ENCODE measurements at places on chromosomes 6 and 20.

- no peak for DNase-seq
Observed at GRCh38 chr20:3380228-3381070, 27.0 kb downstream of the DNAAF9 start.

DNA sequence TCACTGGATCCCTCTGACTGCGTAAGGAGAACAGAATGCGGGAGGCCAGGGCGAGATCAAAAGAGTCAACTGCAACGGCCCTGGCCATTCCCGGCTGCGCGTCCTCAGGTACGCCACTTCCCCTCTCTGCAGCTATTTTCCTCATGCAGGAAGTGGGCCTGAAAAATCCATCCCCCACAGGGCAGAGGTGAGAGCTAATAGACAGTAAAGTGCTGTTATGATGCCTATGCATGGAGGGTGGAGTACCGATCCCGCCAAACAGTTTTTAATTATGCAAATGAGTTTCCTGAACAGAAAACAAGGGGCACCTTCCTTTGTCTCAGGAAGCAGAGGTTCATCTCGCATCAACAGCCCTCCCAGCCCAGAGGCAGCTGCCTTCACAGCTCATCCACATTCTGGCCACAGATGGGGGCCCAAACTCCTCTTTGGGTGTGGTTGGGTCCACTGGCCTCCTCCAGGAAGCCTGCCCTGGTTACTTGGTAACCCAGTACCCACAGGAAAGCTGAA, 9.3 kb downstream of the PREX1 start:
- no peak for DNase-seq

DNA sequence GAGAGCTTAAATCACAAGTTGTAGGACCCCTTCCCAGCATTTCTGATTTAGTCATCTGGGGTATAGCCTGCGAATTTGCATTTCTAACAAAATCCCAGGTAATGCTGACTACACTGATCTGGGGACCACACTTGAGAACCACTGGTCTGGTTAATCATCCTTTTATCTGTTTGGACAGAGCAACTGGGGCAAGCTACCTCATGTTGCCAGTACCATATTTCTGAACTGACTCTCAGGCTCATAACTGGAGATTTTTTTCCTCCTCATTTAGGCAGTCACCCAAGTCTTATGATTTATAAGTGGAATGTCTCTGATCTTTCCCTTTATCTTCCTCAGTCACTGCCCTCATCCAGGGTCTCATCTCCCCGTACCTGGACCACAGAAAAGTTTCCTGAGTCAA, 12.0 kb upstream of the GTF3C6 start:
- DNase-seq: no peak

DNA sequence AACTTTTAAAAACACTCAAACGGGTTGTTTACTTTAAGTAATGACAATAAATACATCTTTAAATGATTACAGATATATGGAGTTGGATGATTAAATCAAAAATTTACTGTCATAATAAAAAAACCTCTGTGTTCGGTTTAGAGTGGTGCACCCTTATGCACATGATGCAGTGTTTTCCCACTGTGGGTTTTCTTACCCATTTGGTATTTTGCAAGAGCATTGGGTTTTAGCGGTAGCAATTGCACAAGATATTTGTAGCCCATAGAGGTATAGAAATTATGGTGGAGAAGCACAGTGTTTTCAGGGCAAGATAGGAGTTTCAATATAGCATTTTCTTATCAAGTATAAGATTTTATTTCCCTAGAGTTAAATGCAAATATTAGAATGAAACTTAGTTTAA, 410.8 kb upstream of the PLCB4 start:
- no peak for DNase-seq

GRCh38 chr6:170378502-170378901, 71.9 kb downstream of the FAM120B start:
- DNase-seq: no peak

GRCh38 chr20:1686151-1686748, 28.7 kb upstream of the SIRPG start:
- no peak for DNase-seq

DNA sequence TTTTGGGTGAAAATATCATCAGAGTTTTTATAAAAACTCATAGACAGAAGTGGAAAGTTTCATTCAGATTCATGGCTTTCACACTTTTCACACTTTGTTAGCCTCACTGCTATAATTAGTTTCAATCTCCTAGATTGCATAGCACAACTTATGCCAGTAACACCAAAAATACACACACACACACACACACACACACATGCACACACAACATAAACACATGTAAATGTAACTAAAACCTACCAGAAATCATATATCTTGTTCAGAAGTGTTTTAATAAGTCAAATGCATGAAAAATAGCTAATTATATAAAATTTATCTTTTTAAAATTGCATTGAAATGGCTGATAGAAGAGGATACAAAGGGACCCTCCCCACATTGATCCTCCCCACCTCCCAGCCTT, 347.8 kb upstream of the SLC35B3 start:
- DNase-seq: no peak

DNA sequence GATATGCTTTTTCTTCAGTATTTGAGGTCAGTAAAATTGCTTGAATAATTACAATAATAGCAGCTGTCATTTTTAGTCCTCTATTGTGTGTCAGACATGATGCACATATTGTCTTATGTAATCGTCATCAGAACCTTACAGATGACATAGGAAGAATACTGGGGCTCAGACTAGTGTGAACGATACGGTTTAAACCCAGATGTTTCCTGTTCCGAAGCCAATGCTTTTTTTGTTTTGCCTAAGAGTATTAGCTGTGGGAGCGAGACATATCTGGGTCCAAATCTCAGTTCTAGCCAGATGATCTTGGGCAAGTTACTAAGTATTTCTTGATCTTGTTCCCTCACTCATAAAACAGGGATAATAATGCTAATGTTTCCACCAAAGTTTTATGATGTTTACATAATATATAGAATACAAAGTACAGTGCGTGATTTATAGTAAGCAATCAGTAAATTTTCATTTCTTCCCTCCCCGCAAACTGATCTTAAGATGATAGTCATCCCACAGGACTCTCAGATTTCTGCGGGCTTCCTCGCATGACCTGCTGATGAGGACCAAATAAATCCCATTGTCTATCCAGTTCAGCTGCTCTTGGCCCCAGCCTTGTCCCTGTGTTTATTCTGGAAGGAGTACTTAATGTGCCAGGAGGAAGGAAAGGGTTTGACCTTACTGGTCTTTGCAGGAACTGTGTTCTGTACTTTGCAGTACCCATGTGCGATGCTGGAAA, 98.2 kb downstream of the CAP2 start:
- DNase-seq: no peak

- DNase-seq: no peak
Observed at GRCh38 chr6:71737953-71738352, 148.4 kb upstream of the RIMS1 start.

GRCh38 chr20:60984666-60985065, 267.4 kb upstream of the CDH4 start:
- DNase-seq: no peak

DNA sequence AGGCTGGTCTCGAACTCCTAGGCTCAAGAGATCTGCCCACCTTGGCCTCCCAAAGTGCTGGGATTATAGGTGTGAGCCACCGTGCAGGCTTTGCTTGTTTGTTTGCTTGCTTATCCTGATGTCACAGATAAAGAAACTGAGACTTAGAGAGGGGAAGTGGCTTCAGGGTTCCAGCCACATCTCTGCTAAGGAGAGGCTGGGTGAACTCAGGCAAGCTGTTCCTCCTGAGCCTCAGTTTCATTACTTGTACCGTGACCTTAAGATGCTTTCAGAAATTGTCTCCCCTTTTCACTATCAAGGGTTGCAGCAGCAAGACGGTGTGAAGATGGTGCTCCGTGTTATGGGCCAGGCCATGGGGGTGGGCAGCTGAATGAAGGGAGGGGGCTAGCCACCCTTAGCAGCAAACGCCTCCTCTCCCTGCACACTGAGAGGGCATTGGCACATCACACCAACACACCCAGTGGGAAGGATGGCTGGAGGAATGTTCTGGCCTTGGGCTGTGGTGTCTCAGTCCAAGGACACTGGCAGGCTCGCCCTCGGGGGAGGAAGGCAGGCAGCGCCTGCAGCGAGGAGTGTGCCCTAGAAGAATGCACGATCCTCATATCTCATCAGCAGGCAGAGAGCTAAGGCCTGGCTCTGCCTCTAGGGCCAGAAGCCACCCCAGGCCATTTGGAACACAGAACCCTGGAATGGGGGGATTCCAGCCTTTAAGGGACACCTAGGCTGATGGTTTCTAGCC, 48.2 kb upstream of the TLDC2 start:
- no peak for DNase-seq

- peak; percentile 3 for DNase-seq
Observed at GRCh38 chr6:16286151-16286522, 47.8 kb downstream of the GMPR start.

DNA sequence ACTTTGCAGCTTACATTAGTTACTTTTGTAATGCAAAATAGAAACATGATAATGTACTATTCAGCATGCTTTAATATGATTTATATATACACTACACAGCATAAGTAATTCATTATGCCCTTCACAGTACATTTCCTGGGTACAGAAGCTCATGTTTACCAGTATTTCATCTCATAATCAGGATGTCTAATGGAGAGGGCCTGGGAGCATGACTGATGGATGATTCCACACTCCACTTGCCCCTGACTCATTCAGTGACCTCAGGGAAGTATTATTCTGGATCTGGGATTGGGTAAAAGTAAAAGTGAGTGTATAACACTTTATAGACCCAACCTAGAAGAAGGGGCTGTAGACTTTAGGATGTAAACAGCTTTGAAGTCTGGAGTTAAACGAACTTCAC, 31.4 kb upstream of the BACH2 start:
- DNase-seq: no peak

- DNase-seq: no peak
Observed at GRCh38 chr6:111192911-111193555, 105.7 kb downstream of the SLC16A10 start.

GRCh38 chr6:14270925-14271788, 153.6 kb downstream of the CD83 start:
- no peak for DNase-seq

- DNase-seq: no peak
Observed at GRCh38 chr6:130027948-130028347, 9.6 kb downstream of the L3MBTL3 start.

DNA sequence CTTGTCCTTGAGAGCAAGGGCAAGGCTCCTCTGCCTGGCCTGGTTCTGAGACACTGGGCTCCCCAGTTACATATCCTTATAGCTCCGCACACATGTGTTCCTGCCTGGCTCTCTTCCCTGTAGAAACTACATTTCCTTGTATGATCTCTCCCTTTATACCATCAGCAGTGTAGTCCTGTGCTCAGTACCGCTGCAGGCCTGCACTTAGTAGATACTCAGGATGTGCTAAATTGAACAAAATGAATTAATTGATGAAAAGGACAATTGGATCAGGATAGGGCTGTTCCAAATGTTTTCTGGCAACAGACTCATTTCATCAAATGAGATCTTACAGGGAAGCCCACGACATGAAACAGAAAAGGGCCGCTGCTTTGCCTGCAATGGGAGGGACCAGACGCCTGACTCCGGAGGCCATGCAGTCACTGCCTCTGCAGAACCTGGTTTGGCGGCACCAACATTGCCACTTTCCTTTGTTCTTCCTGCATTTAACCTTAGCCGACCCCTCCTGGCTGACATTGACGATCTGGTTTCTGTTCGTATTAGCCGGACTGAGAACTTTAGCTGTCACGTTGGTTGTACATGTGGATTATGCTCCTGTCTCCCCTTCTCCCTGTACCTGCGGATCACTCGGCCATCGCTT, 53.3 kb downstream of the CHMP4B start:
- DNase-seq: no peak

DNA sequence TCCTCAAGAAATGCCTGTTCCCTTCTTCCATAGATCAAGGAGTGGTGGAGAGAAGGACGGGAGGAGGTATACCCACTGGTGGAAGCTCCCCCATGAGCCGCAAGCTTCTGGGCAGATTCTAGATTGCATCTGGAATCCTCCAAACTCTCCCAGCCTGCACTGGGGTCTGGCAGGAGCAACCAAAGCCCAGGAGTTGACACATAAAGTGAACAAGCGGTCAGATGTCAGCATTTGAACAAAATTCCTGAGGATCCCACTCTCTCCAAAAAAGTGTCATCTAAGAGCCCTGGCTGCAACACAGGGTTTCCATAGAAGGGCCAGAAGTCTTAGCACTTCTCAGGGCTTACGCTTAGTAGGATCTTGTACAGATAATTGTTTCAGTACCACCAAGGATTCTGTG, 88.2 kb downstream of the KCNB1 start:
- DNase-seq: no peak

GRCh38 chr20:38601216-38602184, at the start of gene ARHGAP40:
Gene ARHGAP40 (plus strand): TSS chr20:38601809.
- no peak for DNase-seq

DNA sequence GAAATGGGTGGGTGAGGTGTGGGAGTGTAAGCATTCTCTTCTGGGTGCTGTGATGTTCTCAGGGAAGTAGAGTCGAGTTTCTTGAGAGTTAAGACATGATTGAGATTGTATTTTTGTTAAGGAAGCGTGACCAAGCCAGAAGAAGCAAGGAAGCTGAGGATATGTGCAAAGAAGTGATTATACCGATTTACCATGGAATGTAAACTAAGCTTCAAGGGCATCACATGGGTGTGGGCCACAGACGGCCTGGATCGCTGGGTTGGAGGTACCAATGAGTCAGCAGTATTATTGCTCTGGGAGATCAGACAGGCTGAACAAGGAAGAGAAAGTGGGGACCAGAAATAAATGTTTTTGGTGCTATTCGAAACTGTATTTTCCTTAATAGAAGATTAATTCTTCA, 184.1 kb upstream of the GMDS start:
- DNase-seq: no peak

DNA sequence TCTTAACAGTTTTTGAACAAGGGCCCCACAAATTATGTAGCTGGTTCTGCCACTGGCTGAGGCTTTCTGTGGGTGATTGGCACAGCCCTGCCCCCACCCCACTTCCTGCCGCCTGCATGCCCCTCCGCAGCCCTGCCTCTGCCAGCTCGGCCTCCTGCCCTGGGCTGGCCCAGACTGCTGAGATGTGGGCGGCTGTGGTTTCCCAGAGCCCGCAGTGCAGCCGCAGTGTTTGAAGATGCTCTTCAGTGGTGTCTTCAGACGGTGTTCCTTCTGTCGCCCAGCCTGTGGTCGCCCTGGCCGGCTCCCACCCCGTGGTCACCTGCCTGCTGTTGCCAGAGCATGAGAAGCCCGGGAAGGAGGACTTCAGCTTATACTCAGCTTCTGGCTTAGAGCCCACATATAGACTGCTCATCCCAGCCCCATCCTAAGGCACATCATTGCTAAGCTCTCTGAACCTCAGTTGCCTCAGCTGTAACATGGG, 154.3 kb downstream of the VEGFA start:
- DNase-seq: no peak

GRCh38 chr6:130674604-130675003, 152.6 kb upstream of the SMLR1 start:
- DNase-seq: no peak

- DNase-seq: no peak
Observed at GRCh38 chr6:148497257-148497656, 154.6 kb downstream of the SASH1 start.

- DNase-seq: no peak
Observed at GRCh38 chr20:32984196-32984595, 20.0 kb downstream of the SUN5 start.

- DNase-seq: no peak
Observed at GRCh38 chr6:144816936-144817335, 531.8 kb downstream of the UTRN start.
